Right cardiac atrium (tissue), 5 donors: ENCODE measurements at places on chromosomes 2 and 18.

- DNase-seq: no peak
Observed at GRCh38 chr18:26438980-26439379, 109.4 kb downstream of the KCTD1 start.

DNA sequence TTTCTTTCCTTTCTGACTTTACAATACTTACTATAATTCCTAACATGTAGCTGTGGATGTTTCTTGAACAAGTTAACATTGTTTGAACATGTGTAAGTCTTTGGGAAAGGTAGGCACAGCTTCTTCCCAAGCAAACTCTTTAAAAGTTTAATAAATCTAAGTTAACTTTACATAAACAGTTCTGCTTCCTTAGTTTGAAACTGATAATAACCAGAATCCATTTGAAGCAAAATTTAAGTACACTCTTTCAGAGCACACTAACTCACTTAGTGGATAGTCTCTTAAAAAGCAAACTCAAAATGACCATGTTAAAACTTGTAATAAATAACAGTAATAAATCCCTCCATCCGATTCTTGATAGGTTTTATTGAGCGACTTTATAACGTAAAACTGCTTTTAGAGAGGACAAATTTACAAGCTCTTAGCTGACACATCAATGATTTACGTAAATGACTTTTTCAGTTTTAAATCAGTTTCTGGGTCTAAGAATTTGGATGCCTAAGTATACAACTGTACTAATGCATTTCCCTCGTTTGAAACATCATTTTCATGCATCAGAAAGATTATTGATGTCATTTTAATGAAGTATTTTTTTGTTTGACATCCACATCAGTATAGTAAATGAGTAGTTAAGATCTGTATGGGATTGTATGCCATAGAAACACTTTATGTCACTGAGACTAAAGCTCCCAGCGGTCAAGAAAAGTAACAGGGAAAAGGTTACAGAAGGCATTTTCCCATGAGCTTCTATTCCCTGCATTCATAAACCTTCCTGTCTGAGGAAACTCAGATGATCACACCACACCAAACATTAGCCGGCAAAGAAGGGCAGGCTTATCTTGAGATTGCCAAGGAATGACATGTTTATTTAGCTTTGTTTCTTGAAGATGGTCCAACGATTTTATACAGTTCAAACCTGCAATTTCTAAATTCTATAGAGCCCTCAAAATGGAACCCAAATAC is 67.5 kb downstream of the PDE1A start:
- DNase-seq: no peak

DNA sequence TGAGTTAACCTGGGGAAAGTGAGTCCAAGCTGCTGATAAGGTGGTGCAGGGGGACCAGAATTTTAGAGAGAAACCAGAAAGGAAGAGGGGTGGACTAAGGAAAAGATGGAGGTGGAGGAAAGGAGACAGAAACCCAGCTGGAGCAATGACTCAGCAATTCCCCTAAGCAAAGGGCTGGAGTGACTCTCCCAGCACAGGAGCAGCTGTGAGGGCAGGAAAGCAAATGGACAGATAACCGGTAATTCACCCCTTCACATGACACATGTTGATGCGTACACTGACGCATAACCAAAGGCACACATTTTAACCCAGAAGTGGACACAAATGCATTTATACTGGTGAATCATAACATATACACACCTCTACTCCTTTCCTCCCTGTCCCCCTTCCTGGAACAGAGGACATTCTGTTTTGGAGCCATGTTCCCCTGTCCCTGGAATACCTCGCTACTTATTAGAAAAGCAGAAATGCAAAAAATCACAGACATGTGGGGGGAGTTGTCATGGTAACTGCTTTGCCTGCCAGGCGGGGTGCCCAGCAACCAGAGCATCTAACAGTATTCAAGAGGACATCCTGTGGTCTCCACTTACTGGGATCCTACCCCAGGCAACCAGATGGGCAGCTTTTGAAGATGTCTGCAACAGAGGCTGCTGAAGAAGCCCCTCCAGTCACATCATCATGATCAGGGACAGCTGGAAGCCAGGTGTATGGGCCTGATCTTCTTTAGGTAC is 4.7 kb downstream of the CDK5R2 start:
- no peak for DNase-seq

- no peak for DNase-seq
Observed at GRCh38 chr2:119333360-119333759, 33.3 kb downstream of the C2orf76 start.

GRCh38 chr2:231910771-231911170 is 15.4 kb downstream of the NPPC start:
- no peak for DNase-seq

DNA sequence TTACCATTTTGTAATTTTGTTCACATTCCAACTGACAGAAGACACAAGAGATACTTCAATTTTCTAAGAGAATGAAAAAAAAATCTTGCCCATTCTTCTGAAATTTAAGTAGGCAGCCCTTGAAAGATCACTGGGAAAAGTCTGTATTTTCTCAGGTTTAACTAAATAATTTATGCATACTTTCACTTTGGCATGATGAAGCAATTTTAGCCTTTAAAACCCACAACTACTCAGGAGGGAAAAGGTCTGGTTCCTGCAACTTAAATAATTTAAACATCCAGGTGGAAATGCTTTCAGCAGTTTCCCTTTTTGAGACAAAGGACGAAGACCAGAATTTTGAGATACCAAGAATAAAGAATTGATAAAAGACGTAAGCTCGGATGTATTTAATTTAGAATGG is 61.4 kb downstream of the ZEB2 start:
- no peak for DNase-seq

DNA sequence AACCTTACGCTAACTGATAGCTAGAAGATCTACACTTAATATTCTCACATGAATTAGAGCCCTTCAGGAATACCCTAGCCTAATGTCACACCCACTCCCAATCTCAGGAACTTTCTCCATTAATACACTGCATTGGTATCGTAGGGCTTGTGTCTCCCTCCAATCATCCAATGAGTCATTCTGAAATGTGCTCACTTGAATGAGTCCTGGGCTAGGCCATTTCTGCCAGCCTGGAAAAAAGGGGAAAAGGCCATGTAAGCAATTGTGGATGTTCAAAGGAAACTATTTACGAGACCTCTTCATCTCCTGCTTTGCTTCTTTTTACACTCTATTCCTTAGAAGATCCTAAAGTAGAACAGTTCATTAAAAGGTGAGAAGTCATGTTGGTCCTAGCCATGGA is 18.8 kb downstream of the ZEB2 start:
- no peak for DNase-seq

GRCh38 chr18:23115683-23116096 is 19.6 kb upstream of the CABLES1 start:
- no peak for DNase-seq

- DNase-seq: no peak
Observed at GRCh38 chr2:213237787-213238186, 46.5 kb upstream of the SPAG16 start.

GRCh38 chr2:102601730-102602129 is 17.6 kb upstream of the SLC9A2 start:
- DNase-seq: no peak

GRCh38 chr2:33160191-33160590 is 213.4 kb downstream of the LTBP1 start:
- no peak for DNase-seq

DNA sequence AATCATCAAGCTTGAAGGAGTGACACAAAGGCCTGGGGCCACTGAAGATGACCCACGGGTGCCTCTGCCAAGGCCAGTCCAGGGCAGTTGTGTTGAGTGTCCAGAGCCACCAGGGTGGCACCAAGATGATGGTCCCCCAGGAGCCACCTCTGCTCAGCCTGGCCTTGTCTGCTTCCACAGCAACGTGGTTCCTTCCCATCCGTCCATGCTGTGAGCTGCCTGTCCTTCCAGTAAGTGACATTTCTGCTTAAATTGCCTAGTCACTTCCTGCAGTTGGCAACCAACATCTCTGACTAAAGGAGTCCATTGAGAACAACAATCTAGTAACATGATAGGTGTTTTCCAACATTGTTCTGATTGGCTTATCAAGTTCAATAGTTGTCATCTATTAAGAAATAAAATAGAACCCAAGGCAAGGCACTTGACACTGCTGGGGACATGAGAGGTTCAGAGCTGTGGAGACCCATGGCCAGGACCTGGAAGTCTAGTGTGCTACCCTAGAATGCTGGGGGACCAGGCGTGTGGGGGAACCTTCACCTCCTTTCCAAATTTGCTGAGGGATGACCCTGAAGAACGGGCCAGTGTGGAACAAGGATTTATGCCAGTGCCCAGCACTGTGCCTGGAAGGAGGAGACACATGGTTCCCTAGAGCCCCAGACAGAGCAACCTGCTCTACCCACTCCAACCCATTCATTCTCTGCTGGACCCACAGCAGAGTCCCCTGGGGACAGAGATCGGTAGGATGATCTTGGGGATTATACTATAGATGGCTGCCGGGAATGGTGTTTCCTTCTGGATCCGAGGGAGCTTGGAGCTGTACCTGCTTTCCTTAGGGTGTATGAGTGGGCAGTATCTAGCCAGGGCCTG is 98.9 kb upstream of the EPC2 start:
- DNase-seq: no peak

- no peak for DNase-seq
Observed at GRCh38 chr2:106981491-106981890, 95.5 kb upstream of the ST6GAL2 start.

DNA sequence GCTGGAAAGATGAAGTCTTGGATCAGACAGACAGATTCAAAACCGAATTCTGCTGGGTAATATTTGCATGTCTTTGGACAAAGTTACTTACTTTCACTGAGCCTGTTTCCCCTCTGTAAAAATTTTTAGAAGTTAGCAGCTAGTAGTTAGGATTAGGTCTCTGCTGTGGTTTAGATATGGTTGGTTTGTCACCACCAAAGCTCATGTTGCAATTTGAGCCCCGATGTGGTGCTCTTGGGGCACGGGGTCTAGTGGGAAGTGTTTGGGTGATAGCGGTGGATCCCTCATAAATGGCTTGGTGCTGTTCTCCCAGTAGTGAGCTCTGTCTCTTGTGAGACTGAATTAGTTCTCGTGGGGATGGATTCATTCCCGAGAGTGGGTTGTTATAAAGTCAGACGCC is 38.9 kb upstream of the PNO1 start:
- DNase-seq: no peak

DNA sequence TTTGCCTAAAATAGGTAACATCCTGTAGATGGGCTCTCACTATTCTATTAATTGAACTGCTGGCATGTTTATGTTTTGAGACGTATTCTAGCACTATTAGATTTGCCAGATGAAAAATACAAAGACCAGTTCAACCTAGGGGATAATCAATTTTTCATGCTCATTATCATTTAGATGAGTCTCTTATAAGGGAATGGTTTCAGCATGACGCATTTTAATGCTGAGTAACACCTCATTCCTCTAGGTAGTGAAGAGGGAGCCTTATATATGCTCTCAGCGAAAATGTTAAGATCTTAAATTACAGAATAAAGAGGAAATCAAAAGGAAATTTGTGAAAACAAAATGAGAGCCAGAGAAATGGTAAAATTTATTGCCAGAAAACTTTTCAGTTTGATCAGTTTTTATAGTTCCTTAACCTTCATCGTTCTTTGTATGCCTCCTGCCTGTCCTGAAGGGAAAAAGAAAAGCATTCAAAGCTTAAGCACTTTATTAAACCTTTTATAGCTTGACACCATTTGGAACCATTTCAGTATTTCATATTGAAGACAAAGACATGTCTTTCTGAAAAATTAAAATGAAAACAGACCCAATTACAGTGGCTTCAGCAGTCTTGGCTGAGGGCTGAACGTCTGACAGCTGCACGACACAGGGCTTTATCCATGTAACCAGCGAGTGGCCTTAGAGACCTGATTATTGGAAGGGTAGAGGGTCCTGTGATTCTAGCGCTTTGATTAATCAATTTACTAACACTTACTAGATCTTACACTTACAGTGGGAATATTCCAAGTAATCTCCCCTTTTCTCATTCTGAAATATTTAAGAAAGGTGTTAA is 112.8 kb downstream of the ADCYAP1 start:
- no peak for DNase-seq

GRCh38 chr18:13437034-13437433 is 218.5 kb downstream of the LDLRAD4 start:
- no peak for DNase-seq

GRCh38 chr2:2926009-2926857 is 451.4 kb downstream of the EIPR1 start:
- DNase-seq: no peak

GRCh38 chr2:196176142-196176738 is 4.9 kb upstream of the STK17B start:
- peak; percentile 41 for DNase-seq

DNA sequence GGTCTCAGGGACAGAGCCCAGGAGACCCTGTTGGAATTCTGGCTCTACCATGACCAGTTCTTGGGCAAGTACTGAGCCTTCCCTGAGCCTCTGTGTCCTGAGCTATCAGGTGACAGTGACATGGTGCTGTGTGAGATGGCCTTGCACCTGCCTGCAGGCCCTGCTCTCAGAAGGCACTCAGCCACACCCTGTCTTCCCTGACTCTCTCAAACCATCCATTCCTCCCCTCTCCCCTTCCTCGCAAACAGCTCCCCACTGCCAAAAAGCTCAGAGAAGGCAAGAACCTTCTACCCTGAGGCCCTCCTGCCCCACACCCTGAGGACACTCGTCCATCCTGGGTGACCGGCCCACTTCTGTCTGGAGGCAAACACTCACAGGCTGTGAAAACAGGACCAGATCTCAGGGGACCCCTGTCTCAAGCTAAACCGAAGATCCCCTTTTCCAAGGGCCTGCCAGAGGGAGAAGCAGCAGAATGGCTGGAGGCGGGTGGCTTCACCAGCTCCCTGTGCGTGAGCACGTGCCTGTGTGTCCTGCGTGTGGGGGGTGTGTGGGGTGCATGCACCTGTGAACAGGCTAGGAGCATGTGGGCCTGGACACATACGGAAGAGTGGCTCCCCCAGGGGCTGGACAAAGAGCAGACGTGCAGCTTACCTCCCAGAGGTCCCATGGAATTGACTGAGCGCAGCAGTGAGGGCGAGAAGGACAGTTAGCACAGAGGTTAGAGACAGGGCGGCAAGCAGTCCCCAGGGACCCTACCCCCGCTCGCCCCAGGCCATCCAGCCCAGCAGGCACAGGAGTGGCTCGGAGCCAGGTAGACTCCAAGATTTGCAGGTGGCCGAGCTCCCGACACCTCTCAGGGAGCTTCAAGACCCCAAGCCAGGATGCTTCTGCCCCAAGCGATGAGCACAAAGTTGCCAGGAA is 53.9 kb downstream of the BIN1 start:
- no peak for DNase-seq
